ENCODE measurements at places on chromosomes 1 and 21.

DNA sequence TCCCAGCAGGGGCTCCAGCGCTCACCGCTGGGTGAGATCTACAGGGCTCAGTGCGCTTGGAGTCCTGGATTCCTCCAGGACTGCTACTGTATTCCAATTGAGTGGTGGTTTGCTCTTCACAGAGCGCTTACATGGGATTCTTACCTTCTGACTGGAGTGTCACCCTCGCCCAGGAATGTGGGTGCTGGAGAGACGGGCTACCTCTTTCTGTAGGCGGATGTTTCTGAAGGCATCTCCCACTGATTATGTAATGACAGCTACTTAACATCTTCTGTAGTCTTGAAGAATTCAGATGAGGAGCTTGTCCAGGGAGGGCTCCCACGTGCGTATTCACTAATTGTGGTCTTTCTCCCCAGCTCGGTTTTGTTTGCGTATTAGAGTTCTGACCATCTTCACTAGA is 154.2 kb downstream of the DYRK1A start:
- no peak for DNase-seq

GRCh38 chr1:41696381-41696780 is 211.9 kb upstream of the EDN2 start:
- no peak for DNase-seq

DNA sequence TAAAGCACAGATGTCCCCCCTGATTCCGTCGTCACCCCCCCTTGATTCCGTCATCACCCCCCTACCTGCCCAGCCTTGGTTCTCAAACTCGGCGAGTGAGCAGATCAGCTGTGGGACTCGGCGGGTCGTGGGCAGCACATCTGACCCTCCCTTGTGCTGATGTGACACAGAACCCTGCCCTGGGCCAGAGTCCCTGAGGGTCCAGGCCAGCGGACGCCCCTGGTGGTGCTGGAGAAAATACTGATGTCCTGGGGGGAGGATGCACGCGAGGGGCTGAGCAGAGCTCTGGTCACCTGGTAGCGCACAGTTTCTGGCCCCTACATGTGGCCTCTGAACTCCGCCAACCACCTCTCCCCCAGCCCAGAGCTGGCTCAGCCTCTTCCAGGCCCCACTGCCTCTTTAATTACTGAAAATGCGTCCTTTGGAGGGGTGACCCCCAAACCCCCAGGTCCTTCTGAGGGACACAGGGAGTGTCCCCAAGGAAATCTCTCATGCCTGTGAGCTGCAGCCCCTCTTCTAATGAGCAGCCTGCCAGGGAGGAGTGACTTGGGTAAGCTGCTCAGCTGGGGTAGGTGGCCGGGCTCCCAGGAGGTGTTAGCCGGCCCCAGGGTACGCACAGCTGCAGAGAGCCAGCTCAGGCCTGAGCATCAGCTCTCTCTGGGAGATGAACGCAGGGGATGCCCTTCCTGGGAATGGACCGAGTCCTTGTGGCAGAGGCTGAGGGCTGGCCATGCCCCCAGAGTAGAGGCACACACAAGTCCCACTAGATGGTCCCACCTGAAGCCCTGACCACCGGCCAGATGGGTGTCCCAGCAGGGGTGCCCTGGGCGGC is 129.5 kb upstream of the ARHGEF16 start:
- DNase-seq, result no peak

- DNase-seq, result no peak
Observed at GRCh38 chr1:44108241-44108640, 10.4 kb upstream of the KLF17 start.

DNA sequence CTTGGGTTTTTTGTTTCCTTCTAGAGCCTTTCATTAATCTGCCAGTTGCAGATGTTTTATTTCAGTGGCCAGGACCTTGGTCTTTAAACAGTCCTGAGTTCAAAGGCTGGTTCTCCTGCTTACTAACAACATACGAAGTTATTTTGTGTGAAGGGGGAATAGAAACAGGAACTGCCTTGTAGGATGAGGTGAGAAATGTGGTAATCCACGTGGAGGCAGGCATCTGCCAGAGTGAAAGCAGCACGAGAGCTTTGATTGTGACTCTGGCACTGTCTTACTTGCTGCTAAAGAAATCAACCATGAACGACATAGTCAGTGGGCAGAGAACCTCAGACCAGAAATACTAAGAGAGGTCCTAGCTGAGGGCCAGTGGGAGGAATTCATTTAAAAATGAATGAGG is 30.4 kb downstream of the TMEM63A start:
- no peak for DNase-seq

DNA sequence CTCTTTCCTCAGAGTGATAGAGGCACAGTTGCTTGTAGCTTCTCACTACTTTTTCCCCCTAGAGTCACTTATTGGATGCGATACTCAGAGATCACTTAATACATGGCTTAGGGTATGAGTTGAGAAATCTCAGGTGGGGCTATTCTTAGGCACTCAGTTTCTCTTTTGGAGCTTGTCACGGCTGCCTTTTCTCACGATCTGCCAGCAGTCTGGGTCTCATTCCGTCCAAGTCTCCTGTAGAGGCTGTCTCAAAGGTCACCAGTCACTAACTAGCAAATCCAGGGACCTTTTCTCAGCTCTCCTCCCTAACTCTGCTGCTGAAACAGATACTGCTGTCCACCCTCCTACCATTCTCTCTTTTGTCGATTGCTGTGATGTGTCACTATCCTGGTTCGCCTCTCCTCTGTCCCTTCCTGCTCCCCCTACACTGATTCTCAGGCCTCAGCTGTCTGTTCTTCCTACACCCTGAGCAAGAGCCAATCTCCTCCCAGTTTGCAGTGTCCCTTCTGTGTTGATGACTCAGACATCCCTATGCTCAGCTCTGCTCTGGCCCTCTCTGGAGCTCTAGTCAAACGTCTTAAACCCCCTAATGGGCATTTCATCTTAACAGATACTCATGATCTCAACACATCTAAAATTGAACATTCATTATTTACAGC is 12.4 kb downstream of the ATP1A2 start:
- DNase-seq, result no peak

GRCh38 chr1:112445596-112445995 is 49.6 kb downstream of the CTTNBP2NL start:
- DNase-seq, result no peak

GRCh38 chr1:1976031-1976430 is 27.6 kb downstream of the CFAP74 start:
- DNase-seq, result no peak

- no peak for DNase-seq
Observed at GRCh38 chr1:161217831-161218230, 2.7 kb downstream of the FCER1G start.

- no peak for DNase-seq
Observed at GRCh38 chr1:15945832-15946448, 30.0 kb downstream of the ZBTB17 start.

GRCh38 chr1:81179242-81179641 is 621.5 kb upstream of the ADGRL2 start:
- DNase-seq, result no peak

GRCh38 chr1:164592634-164593033 is 33.6 kb downstream of the PBX1 start:
- no peak for DNase-seq

- no peak for DNase-seq
Observed at GRCh38 chr1:113040041-113040440, 33.0 kb upstream of the LRIG2 start.

GRCh38 chr1:245690156-245690690 is 535.4 kb downstream of the KIF26B start:
- no peak for DNase-seq

- no peak for DNase-seq
Observed at GRCh38 chr1:109919303-109919702, 8.7 kb downstream of the CSF1 start.

GRCh38 chr1:40984066-40984465 is 4.6 kb downstream of the CTPS1 start:
- no peak for DNase-seq

- DNase-seq, result no peak
Observed at GRCh38 chr1:45843474-45843905, 40.1 kb downstream of the MAST2 start.

- no peak for DNase-seq
Observed at GRCh38 chr1:240217403-240217802, 125.7 kb downstream of the FMN2 start.

- no peak for DNase-seq
Observed at GRCh38 chr1:83694449-83694848, 304.5 kb downstream of the TTLL7 start.

DNA sequence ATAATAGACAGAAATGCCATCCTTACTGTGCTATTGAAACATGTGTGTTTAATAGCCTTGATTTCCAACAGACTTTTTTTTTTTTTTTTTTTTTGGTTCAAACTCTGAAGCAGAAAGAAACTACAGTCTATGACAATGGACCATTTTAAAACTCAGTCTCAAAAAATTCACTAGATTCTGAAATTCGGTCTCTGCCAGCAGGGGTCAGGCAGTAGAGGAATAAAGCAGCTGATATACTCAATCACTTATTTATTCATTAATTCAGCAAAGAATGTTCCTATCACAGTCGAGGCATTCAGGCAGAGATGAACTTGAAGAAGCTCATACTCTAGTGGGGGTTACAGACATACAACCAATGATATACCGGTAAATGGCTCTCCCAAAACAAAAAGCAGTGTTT is 260.9 kb upstream of the DMRTA2 start:
- no peak for DNase-seq

- DNase-seq, result no peak
Observed at GRCh38 chr1:150761801-150762200, 3.8 kb downstream of the CTSS start.

DNA sequence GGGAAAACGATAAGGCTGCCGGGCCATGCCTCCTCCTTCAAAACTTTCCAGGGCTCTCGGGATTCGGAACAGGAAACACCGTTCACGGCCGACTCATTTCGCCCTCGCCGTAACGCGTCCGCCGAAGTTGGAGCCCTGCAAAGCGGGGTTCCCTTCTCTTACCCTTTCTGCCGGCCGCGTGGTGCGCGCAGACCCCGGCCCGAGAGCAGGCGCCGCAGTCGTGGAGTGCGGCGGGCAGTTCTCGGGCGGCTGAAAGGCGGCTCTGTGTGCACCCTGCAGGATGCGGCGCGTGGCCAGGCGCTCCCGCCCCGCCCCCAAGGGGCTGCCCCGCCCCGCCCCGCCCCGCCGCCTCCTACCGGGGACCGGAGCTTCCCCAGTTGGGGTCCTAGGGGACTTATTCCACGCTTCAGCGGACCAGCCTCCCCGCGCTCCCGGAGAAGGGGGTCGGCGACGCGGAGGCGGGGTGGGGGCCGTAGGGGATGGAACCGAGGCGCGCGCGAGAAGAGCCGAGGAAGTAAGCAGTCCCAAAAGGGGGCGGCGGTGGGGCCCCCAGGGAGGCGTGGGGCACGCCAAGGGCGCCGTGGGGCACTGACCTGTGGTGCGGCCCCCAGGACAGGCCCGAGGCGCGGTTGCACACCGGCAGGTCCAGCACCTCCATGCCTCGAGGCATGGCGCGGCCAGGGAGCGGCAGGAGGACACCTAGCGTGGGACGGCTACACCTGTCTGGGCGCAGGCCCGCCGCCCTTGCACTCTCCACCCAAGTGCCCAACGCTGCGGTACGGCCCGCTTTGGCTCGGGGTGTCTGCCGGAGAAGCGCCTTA is at the start of gene MCOLN2:
Gene MCOLN2 (minus strand): TSS at position 268 of the 821 bp plus-strand sequence. CDS start 241 bp downstream, at position 27.
- DNase-seq, result no peak

DNA sequence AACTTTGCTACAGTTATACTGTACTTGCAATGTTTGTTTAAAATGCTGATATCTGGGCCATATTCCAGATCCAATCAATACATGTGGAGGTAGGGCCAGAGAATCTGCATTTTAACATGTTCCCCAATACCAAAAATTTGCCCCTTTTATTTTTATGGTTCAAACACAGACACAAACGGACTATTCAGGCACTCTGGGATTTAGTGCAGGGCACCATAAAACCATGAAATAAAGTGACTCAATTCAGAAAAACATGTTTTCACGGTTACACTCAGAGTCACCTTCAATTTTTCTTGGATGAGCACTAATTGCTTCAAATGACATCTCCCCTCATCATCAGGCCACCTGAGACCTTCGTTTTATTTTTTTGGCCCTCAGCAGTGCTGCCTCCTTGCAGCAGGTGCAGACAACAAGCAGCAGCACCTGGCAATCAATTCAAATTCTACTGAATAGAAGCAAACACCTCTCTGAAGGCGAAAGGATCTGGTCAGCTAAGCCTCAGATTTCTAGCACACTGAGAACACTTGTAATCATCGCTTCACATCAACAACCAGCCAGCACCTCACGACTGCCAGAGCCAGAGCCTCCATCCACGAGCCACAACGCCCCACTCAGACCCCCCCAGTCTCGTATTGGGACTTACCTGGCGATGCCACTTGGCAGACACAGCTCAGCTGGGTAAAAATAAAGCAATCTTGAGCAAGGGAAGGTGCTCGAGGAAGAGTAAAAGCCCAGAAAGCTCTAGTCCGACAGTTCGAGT is 1.1 kb downstream of the ERO1B start:
- DNase-seq, result no peak

DNA sequence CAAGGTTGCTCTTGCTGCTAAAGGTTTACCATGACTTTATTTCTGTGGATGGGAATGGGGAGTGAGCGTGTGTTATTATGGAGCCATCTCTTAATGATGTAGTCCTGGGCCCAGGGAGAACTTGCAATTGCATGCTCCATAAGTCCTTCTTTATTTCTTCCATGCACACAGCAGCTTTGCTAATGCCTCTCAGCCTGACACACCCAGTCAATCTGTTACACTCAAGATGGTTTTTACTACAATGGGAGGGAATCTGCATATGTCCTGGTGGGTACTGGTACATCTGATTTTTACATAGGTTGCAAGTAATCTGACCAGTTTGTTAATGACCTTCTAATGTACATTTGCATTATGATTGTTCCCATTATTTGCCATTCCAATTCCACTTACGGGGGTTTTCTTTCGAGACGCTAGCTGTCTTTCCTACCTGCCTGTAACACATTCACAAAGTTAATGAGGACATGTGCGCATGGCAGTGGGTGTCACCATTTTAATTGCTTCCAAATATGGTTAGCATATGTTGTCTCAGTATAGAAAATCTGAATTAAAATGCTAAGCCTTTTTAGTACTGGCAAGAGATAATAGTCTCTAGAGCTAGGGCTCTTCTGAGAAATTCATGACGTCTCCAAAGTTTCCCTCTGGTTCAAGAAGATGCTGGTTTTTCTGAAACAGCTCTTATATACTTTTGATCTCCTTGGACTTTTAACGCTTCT is 188.2 kb downstream of the GRIK1 start:
- DNase-seq, result no peak

- no peak for DNase-seq
Observed at GRCh38 chr21:29189353-29189752, 58.9 kb downstream of the MAP3K7CL start.

All from activated CD4-positive, CD25-positive, alpha-beta regulatory T cell (primary cell).